ENCODE measurements at places on chromosomes 2 and 18.
A peak's percentile ranks its signal among the peaks of the same experiment; 100 is the strongest.

DNA sequence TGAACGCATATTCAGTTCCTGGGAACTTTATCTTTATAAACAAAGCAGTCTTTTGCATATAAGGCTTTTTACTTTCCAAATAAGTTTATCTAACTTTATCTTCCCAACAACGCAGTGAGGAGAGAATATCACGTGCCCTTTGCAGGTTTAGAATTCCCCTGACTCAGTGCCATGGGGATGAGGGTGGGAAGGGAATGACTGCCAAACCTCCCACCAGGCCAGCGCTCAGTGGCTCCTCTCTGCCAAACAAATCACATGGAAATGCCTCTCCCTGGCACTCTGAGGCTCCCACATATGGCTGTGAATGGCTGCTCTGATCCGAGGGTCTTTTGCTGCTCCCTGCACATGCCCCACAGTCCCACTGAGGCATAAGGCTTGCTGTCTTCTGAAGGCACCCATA, 158.3 kb downstream of the DNAH6 start:
- DNase-seq, result no peak

GRCh38 chr2:18558458-18558857, 2.0 kb downstream of the RDH14 start:
- DNase-seq, result no peak

DNA sequence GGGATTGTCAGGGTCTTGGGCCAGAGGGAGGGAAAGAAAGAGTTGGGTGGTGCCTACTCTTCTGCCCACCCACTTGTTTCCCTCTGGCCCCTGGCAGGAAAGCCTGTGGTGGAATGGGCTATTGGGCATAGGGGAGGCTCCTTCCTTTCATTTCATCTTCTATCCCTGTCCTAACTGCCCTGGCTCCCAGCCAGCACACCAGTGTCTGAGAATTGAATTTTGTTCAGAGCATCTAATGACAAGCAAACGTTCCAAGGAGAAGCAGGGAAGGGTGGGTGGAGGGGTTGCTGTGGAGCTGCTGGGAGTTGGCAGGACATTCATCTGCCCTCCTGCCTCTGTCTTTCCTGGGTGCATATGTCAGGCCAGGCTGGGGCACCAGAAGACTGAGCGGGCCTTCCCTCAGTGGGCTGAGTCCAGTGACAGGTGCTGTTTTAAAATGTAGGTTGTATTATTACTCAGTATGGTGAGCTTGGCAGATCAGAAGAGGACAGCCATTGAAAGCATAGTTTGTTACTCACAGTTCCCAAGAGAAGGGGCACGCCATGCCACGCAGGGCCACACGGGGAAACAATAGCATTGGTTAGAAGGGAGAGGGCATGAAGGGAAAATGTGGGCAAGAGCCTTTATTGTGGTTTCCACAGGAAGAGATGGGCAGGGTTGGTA, 171.9 kb downstream of the ACOXL start:
- no peak for DNase-seq

- DNase-seq, result no peak
Measured at GRCh38 chr2:225120186-225120585, 77.9 kb upstream of the DOCK10 start.

- DNase-seq, result no peak
Measured at GRCh38 chr2:119517433-119517832, 6.8 kb downstream of the SCTR start.

- DNase-seq, result no peak
Measured at GRCh38 chr2:76174505-76174904, 463.8 kb upstream of the GCFC2 start.

DNA sequence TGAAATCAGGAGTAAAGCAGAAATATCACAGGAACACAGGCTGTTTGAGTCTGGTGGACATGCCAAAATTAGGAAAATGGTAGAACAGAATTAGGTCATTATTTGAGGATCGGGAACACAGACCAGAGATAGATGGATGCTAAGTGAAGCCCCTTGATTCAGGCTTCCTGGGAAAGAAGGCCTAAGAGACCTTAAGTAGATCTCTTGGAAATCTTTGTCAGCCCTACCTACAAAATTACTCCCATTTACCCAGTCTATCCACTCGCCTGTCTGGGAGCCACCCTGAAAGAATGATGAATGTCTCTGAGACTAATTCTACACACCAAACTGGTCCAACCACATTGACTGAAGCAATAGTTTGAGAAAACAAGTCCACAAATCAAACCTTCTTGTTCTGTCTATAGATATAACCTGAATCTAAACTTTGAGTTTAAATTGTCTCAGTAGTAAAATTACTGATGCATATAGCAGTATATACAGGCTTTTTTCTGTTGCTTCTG, 36.6 kb upstream of the TANK start:
- DNase-seq, result no peak

DNA sequence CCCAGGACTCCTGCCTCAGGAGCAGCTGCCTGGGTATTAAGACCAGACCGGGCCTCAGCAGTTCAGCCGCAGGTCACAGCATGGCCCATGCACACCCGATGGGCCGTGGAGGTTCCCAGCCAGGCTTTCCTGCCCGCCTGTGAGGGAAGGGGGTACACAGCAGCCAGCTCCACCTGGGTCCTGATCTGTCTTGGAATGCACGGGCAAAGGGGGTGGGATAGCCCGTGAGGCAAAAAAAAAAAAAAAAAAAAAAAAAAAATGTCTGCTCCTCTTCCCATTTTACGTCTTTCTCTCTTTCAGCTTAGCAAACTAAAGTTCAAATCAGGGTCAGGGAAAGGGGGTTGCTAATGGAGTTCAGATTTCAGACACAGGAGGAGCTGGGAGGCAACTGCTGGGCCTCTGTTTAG, 385.2 kb downstream of the TNS1 start:
- DNase-seq, result no peak

DNA sequence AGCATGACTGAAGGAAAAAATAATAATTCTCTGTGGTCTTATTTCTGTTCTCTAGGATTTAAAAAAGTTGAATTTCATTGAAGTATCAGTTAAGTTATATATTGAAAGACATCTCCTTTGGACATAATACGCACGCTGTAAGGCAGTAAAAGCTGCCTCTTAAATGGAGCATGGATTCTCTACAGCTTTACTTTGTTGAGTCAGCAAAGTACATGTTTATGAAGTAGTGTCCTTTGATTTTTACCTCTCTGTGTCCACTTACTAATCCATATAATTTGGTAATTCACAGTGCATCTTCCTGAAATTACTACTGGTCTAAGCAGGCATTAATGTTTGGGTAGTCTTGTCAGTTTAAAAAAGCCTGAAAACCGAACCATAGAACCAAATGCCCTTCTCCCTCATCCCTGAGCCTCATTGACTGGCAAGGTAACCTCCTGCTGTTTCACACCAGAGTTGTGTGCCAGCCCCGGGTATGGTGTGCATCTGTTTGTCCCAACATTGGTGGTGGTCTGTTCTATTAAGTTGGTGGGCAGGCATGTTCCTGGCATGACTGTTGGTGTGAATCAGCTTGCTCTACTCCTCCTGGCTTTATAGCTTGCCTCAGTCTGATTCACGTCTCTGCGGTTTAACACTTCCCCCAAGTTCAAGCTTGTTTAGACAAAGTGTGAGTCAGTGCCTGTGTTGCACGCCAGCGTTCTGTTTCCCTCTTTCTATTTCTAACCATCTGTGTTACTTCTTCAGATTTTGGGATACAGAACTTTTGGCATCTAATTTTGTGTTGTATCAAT, 71.0 kb upstream of the ITM2C start:
- no peak for DNase-seq

DNA sequence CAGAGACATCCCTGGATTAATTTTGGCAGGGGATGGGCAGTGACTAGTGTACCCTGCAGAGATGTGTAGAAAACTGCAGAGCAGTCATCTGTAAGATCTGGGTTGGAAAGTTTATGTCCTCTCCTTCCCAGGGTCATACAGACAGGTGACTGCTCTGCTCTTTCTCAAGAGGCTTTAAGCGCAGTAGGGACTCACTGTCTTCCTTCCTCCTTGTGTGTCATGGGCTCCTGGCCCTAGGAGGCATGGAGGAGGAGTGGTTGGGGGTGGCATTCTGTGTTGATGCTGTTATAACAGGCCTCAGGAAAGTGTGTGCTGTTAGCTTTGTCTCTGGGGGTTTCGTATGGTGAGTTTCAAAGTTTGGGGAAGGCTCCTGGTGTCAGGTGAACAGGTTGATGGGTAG, 130.5 kb upstream of the MGAT5 start:
- DNase-seq, result no peak

GRCh38 chr18:48608581-48608980, 69.8 kb downstream of the CTIF start:
- peak; percentile 39 for DNase-seq

GRCh38 chr2:216215658-216216390, 106.7 kb downstream of the XRCC5 start:
- DNase-seq, result no peak

DNA sequence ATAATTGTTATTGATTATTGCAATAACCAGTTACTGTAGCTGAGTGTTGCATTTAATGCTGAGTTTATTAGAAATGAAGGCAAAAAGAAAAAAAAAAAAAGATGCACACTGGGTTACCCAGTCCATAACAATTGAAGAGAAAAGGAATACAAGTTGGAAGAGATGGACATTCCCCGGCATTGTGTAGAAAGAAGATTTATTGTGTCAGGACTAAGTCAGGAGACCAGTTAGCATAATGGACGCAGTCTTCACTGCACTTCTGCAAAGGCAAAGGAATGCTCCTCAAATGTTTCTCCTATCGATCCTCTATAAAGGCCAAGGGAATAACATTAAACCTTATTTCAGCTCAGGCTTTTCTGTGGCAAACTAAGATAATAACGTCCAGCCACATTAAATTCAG, 157.8 kb downstream of the INSIG2 start:
- no peak for DNase-seq

DNA sequence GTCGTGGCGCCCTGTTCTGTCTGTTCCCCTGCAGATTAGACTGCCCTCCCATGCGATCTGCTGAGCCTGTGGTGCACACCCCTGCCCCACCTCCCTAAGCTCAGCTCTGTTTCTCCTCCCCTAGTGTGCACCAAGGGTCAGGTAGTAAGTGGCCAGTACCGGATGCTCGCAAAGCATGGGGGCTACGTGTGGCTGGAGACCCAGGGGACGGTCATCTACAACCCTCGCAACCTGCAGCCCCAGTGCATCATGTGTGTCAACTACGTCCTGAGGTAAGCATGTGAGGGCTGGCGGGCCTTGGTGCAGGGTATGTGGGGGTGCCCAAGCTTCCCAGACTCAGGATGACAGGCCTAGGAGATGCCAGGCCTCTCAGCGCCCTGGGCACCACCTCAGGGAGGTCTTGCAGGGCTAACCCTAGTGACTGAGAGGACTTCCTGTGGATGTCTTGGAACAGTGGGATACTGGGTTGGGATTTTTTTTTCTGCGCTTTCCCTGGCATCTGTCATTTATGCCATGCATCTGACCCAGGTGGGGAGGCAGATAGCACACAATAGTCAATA, 78.4 kb downstream of the EPAS1 start:
- DNase-seq, result no peak

- DNase-seq, result no peak
Measured at GRCh38 chr2:85704800-85705679, 10.9 kb downstream of the GNLY start.

DNA sequence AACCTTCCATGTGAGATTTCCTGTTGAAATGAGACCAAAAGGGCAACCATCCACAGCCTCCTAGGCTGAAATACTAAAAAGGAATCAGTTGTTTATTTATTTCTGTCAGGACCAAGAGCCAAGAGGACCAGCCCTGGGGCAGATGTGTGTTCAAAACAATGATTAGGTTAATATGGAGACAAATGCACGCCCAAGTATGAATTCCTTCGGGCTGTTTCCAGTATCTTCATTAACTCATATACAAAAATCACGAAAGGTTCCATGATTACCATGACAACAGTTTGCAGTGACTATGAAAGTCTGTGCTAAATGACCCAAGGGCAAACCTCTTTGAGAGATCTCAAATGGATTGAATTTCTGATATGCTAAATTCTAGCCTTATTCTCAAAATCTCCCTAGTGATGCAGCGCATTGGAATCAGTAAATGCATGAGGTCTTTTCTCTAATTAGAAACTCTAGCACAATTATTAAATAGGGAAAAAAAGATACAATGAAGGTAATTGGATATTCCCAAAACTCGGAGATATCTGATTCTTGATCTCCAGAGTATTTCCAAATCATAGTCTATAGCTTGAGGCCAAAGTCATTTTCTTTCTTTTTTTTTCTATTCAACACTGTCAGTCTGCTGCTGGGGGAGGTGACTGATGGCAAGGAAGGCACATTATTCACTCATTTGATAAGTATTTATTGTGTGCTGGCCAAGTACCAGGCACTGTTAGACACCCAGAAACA, 35.6 kb downstream of the VIT start:
- no peak for DNase-seq

DNA sequence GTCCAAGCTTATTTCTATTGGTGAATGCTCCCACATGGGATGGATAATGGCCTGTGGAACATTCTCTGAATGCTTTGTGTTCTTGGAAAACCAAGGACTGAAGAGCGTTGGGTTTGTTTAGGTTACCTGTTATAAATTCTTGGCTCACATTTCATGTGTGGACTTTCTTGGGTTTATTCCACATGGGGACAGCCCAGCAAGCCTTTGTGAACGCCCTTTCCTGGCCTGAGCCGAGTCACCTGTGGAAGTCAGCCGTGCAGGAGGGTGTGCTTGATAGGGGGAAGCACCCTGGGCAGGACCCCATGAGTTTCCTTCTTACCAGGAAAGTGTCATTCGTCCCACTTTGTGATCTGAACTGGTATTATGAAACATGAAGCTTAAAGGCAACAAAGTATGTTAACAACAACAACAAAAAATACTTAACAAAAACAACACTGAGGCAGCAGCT, 4.1 kb downstream of the RAB31 start:
- no peak for DNase-seq

DNA sequence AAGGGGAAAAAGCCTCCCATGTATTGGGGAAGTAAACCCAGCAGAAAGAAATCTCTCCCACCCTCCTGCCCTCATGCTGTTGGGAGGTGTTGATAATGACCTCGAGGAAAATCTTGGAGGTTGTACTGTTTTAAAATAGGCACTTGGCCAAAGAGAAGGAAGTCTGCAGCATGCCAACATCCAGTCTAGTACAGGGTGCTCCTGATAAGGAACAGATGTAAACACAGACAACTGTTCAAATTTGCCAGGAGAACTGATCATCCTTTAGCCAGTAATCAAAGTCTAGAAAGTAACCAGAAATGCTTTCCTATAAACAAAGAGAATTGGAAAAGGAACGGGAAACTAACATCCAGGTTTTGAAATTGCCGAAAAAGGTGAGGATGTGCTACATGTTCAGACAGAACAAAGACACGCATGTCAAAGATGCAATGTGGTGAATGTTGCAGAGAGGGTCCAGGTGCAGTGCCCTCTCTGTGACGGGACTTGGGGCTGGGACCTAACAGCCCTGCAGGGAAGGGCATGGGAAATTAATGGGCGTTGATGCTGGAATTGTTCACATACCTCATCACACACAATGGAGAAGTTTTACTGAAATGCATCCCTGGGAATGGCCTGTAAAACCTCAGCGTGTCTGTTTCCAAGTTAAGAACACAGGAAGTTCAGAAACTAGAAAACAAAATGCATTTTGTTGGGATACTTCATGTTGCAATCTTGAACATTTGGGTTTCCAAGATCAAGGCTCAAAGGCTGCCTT, 125.7 kb upstream of the RND3 start:
- DNase-seq, result no peak

DNA sequence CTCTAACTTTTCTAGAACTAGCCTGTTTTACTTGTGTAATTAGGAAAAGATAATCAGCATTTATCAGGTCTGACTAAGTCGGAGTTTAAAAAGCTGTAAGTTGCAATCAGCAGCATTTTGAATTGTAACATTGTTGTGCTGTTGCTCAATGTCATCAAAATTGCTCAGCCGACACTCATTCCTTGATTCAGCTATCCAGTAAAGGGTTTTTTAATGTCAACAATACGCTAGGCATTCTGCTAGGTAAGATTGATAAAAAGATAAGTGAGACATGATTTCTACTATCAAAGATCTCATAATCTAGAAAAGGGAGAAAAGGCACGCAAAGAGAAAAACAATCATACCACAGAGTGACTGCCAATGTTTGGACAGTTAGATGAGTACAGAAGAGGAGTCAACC, 327.1 kb upstream of the CDH2 start:
- no peak for DNase-seq

Data from hypothalamus (tissue), 51 donors.